ENCODE measurements at places on chromosomes 12 and 14.

- DNase-seq, result no peak
Measured at GRCh38 chr12:31984806-31985591, 25.8 kb downstream of the RESF1 start.

- DNase-seq, result no peak
Measured at GRCh38 chr12:12745576-12746211, 28.5 kb downstream of the CDKN1B start.

- DNase-seq, result no peak
Measured at GRCh38 chr12:19665121-19665900, 226.0 kb downstream of the AEBP2 start.

GRCh38 chr14:99955826-99956455 is 109.3 kb upstream of the EVL start:
- no peak for DNase-seq

DNA sequence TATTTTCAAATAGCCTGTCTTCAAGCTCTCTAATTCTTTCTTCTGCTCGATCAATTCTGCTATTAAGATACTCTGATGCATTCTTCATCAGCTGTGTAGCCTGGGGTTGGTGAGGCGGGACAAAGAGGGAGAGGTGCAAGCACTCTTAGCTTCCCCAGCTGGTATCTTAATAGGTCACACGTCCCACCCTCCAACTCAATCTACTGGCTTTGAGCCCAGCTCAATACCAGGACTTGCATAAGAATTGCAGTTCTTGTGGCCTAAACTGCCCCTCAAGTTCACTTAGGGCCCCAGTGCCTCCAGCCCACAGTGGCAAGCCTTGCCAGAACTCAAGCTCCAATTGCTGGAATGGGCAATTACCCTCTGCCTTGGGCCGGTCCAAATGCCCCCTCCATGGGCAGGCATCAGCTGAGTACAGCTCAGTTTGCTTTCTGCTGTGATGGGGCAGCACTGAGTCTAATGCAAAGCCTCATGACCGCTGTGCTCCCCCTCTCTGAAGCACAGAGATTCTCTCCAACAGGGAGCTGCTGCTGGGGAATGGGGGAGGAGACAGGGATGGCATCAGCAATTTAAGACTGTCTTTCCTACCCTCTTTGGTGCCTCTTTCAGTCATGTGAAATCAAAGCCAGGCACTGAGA is 5.6 kb upstream of the SPATA7 start:
- no peak for DNase-seq

DNA sequence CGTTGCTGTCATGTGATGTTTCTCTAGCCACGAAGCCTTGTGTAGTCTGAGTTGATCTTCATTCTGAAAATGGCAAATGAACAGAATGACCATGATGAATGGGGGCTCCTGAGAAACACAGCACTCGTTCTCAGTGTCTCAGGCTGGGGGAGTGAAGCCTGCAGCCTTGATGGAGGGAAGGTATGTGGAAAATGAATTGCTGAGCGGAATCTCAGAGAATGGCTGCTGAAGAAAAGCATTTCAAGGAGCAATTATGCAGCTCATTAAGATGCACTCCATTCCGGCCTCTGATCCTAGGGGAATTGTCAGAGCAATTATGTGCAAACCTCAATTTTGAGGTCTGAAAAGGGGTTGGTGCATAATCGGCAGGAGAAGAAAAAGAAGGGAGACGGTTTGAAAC is 167.1 kb downstream of the CHST11 start:
- no peak for DNase-seq

DNA sequence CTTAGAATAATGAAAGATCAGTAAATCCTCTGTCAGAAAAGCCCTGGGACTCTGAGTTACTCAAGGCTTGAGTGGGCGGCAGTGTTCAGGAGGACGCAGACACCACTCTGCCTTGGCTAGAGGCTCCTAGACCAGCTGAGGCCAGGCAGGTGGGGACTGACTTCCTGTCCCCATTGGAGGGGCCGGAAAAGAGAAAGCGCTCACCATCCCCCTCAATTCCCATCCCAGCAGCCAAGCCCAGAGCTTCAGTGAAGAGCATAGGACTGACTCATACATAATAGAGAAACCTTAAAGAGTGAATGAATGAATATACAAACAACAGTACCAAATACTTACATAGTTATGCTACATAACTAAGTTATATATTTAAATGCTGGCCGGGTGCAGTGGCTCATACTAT is 62.0 kb downstream of the PLEKHG7 start:
- no peak for DNase-seq

DNA sequence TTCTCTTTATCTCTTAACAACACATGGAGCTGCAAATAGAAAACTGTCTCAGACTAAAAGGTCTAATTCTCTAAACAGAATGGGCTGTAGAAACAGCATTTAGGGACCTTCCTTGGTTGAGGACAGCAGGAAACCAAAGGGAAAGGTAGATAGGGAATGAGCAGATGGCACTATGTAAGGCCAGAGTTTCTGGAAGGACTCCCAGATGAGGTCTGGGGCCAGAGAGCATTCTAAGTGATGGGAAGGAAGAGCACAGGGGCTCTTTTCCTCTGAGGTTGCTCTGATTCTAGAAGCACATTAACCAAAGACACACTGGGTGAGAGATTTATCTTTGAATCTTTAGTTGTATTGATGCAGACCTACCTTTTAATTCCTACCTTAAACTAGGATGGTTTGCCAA is 79.4 kb downstream of the TPH2 start:
- no peak for DNase-seq

DNA sequence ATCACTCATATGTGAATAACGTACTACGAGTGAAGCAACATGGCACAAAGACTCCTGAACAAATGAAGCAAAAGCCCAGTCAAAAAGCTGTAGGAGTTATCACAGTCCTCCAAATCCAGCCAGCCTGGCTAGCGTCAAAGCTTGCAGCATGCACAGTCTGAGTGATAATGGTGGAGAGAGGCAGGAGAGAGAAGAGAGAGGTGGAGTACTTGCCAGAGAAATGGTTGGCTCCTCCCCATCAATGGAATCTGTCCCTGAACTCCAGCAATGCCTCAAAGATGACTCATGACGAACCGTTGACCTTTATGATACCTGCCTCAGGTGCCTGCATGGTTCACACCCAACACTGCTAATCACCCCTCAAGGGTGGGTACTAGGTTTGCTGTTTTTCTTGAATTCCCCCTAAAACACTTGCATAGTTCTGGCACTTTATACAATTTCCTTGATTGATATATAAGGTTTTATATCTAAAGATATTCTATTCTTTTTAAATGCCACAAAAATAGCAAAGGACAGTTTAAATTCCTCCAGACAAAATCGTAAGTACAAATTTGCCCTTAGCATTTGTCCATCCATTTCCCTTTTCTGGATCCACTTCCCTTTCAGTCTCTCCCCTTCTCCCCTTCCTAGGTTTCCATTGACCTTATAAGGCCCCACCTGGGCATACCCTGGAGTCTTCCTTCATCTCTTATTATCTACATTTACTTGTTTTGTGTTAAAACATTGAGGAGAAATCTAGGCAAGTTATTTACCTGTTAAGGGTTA is 10.2 kb downstream of the ARHGDIB start:
- DNase-seq, result no peak

GRCh38 chr12:12349711-12350665 is at the start of gene MANSC1:
Gene MANSC1 (minus strand): TSS chr12:12350242. CDS start chr12:12343314, 6,928 bp downstream.
- peak; percentile 92 for DNase-seq

- DNase-seq, result no peak
Measured at GRCh38 chr14:22542360-22542759, 46.7 kb downstream of the DAD1 start.

GRCh38 chr14:102424520-102424919 is 61.8 kb downstream of the TECPR2 start:
- DNase-seq, result peak; percentile 57

- DNase-seq, result no peak
Measured at GRCh38 chr12:109944561-109945359, 44.7 kb downstream of the TCHP start.

DNA sequence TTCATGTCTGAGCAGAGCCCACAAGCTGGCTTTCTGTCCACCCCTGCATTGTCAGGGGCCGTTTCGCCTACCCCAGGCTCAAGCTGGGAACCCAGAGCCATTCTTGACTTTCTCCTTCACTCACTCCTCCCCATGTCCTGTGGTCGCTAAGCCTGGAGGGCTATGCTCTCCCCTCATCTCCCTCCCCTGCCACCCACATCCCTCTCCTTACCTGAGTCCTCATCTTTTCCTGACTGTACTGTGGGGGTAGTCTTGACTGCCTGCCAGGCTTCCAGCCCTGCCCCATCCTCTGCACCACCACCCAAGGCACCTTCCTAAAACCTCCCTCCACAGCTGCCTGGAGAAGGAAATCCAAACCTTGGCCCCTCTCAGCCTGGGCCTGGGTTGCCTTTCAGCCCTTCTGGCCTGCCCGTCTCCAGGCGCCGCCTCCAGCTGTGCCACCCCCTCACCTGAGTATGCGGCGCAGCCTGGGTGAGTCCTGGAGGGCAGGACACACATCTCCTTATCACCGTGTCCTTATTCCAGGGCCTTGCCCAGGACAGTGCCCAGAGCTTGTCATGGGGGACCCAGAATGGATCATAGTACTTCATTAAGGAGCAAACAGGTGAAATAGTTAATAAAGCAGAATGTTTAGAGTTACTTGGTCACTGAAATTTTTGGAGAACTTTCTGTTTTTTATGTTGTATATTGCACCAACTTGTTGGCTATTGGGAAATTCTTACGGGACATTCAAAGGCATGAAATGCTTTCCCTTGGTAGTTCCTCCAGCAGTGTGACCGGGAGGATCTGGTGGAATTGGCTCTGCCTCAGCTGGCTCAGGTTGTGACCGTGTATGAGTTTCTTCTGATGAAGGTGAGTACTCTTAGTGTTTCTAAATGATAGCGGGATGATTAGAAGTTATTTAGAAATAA is 14.5 kb downstream of the ZNF839 start:
- DNase-seq, result no peak

DNA sequence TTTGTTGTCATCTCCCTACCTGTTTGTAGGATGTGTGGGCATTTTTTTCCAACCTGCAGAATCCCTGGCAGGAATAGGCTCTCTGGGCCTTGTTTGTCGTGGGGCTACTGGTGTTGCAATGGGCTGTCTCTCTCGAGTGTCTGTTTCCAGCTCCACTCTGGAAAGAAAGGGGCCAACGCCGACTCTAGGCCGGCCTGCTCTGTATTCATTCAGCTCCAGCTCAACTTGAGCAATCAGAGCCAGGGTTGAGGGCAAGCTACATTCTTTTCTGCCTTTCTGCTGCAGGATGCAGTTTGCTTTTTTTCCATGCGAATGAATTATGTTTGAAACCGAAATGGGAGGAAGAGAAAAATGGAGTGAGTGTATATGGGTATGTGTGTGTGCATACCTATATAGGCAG is 2.3 kb downstream of the JDP2 start:
- DNase-seq, result no peak

DNA sequence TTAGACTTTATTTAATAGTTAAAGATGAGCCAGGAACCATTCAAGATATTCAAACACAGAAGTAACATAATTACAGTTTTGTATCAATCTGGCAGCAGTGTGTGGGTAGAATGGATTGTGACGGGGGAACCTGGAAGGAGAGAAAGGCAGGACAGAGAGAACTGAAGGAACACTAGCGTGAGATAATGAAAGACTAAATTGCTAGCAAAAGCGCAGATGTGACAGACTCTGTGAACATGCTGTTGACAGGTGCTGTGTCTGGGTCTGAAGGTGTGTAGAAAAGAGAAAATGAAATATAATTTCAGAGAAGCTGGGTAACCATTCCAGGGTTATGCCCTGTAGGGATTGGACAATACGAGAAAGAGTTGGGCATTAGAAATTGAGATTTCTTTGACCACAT is 372.3 kb downstream of the SYT1 start:
- DNase-seq, result no peak

GRCh38 chr12:54259194-54260011 is 20.5 kb downstream of the CBX5 start:
- no peak for DNase-seq

DNA sequence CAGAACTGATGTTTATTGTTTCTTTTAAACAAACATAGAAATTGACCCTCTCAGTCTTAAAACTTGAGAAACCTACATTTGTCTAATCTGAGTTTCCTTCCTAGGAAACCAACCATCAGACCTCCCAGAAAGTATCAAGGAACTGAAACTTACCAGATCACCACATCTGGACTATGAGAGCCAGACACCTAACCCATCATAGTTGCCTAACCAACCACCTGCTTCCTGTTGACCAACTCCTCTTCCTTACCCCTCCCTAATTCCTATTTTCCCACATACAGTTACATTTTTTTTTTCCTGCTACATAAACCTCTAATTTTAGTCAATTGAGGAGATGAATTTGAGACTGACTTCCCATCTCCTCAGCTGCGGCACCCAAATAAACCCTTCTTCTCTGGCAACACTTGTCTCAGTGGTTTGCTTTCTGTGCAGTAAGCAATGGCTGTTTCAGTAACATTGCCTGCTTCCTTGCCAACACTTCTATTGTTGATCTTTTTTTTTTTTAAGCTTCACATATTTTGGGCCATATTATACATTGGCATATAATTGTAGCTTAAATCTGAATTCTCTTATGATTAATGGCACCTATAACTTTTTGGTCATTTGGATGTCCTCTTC is 34.3 kb downstream of the KLRD1 start:
- no peak for DNase-seq

DNA sequence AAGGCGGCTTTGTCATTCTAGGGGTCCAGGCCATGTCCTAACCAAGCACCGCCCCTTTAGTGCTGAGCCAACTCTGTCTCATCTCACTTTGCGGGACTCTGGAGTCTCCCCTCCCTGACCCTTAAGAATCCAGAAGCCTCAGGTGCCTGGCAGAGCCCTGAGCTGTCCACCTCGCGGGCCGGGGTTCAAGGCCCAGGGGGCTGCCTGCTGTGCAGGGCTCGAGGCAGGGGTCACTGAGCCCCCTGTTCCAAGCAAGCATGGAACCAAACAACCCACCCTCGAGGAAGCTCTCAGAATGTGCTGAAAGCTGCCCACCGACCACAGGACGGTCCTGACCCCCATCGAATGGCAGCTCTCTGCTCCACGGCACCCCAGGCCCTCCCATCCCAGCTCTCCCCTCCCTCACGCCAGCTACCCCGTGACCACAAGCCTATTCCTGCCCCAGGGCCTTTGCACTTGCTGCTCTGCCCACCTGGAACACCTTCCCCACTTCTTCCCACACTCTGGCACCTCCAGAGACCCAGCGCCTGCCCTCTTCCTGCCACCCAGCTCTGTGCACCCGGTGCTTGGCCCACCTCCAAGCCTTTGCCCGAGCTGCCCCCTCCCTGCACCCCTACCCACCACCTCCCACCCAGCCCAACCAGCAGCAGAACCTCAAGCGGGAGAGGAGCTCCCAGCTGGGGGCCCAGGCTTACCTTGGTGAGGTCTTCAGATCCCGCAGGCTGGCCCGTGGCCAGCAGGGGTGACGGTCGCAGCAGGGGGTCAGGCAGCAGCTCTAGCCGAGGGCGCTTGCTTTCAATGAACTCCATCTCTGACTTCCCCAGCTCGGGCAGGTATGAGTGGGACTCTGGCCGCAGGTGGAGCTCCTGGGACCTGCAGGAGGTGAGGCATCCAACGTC is 84.3 kb downstream of the NCOR2 start:
- DNase-seq, result no peak

DNA sequence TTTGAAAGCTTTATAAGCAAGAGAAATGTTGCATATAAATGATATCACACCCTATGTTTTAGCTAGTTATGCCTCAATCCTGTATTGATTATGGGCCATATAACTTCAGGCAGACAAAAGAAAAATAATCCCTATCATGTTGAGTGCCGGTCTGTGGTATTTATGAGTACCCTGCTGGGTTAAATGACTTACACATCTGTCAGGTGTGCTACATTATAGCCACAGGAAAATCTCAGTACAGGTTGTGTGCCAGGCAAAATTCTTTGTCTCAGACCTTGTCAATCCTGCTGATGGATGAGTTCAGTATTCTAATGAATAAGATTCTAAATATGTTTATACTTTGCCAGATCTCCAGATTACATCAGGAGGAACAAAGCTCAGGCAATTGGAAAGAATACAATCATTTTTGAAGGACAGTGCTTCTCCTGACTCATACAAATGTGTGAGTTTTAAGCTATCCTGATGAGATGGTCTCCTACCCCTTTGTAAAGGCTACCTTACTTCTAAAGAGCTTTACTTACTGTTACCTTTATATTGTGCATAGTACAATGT is 109.8 kb upstream of the FOXG1 start:
- no peak for DNase-seq

Data from lower leg skin (tissue), 4 donors.